AG08395 (cell line): ENCODE measurements at places on chromosomes 2 and 18.

- DNase-seq: no peak
These were observed 54.5 kb upstream of the NEMP2 start for GRCh38 chr2:190589008-190589407.

DNA sequence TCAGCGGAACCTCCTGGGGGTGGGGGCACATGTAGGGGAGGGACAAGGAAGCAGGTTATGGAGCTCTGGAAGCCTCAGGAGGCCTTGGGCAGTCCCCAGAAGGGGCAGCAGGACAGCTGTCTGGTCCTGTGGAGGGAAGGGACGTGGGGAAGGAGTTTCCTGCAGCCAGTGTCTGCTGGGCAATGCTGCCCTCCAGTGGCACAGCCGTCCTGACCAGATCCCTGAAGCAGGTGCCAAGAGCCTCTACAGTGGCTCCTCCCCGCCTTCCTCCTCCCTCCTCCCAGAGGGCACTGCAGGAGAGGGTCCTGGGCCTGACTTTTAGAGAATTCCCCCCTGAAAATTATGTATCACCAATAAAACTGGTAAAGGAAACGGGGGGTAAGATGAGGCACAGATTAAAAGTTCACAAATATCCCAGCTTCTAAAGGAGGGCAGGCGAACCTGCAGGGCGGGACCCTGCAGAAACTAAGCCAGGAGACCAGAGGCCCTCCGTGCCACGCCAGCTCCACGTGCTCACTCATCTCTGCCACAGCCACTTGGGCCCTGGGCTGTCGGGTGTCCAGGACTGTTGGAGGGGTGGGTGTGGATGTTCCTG, 258.5 kb downstream of the TWIST2 start:
- peak; percentile 93 for DNase-seq

- DNase-seq: no peak
These were observed 1040.7 kb downstream of the SOCS6 start for GRCh38 chr18:71329563-71329962.

DNA sequence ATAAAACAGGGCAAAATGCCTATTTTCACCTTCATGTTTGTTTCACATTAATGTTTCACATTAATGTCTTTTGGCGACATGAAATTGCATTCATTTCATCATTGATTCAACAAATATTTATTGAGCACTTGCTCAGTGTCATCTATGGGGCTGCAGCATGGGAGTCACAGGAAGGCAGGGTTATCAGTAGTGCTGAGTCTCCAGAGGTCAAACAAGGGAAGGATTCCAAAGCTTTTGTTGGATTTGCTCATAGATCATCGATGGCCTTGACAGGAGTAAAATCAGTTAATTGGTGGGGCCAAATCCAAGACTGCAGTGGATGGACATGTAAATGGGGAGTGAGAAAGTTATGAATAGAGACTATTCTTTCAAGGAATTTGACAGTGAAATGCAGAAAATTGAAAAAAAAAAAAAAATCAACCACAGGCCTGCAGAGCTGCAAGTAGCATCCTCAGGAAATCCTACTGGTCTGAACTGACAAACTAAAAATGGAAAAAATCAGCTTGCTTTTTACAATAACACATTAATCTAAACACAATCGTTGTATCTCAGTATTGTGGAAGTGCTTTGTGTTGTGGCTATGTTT, 1290.8 kb downstream of the DPP10 start:
- DNase-seq: no peak

- DNase-seq: no peak
These were observed 8.5 kb upstream of the GMPPA start for GRCh38 chr2:219490186-219490585.

GRCh38 chr2:40451918-40452605, at the start of gene SLC8A1:
Gene SLC8A1 (minus strand): TSS chr2:40452090.
- peak; percentile 58 for DNase-seq

DNA sequence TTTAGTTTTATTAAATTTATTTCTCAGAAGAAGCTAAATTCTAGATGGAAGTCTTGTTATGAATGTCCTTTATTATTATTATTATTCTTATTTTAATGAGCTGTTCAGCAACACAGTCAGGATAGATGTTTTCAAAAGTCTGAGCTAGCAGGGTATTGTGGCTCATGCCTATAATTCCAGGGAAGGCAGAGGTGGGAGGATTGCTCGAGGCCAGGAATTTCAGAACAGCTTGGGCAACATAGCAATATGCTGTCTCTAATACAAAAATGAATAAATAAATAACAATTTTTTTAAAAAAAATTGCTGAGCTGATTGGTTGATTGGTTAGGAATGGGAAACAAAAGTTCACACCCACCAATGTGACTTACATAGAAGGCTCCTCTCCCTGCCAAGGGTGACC, 274.1 kb upstream of the CYRIA start:
- no peak for DNase-seq

GRCh38 chr2:47011264-47011663, 95.7 kb upstream of the MCFD2 start:
- no peak for DNase-seq

DNA sequence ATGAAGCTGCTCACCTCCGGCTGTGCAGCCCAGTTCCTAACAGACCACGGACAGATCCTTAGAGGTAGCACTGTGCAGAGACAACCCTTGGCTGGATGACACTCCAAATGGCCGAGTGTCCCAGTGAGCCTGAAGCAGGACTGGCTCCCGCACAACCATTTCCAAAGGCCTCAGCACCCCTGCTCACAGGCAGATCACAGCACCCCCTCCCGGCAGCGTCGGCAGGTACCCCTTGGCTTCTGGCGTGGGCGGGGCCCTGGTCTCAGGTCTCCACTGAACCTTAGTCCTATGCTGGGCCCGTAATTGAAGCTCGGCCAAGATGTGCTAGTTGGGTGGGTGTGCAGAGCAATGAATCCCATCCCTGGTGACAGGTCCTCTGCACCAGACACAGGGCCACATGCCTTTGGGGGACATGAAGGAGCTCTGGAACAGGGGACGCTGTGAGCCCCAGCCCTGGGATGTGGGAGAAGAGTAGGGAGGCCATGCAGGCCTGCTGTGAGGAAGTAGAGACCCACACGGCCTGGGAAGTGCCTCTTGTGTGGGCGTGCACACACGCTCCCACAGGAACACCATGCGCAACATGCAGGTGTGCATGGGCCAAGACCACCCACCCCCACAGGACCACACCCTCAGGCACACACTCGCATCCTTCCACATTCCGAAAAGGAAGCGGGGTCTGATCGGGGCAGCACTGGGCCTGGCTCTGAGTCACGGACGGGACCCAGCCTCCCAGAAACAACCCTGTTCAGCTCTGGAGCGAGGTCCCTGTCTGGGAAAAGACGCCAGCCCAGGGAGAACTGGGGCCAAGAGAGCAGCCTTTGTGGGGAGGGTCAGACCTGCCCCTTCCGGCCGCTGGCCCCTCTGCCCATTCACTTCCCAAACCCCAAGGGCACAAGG, 2.8 kb downstream of the DUSP2 start:
- DNase-seq: no peak

DNA sequence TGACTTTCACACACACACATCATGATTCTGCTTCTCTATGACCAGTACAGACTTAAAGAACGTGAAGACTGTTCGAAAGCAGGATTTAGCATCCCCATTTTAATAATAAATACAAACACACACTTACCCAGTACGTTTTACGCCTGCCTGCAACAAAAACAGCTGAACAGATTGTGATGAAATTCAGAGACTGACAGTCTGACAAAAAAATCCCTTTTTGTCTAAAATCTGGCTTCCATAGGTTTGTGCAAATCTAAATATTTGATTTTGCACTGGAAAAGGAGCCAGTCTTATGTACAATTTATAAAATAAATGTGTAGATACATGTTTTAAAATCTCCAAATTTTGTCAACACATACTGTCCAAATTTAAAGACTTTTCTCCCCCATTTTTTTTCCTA, 630.7 kb downstream of the ZEB2 start:
- DNase-seq: no peak

- DNase-seq: no peak
These were observed 17.9 kb upstream of the IL18R1 start for GRCh38 chr2:102337481-102338386.

DNA sequence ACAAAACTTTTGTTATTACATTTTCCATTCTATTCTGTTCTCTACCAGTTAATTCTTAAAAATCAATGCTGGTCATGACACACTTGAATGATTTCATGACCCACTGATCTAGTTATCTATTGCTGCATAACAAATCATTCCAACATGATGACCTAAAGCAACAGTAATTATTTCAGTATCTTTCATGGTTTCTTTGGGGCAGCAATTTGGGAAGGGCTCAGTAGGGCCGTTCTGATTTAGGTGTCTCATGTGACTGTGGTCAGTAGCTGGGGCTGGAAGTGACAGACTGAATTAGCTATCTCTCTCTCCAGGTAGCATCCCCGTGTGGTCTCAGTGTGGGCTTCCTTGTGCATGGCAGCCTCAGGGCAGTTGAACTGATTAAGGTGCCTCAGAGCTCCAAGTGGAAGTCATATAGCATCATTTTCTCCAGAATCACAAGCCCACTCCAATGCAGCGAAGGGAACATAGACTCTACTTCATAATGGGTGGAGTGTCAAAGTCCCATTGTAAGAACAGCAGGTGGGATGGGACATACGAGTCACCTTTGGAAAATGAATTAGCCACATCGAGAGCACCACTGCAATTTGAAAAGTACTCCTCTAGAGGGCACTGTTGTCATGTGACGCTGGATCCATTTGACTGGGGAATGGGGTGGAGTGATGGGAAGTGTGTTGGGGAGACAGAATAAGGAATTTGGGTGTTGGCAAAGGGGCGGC, 39.1 kb upstream of the FAM136A start:
- peak; percentile 86 for DNase-seq
